ENCODE measurements at places on chromosomes 6 and 20.
A peak's percentile ranks its signal among the peaks of the same experiment; 100 is the strongest.

DNA sequence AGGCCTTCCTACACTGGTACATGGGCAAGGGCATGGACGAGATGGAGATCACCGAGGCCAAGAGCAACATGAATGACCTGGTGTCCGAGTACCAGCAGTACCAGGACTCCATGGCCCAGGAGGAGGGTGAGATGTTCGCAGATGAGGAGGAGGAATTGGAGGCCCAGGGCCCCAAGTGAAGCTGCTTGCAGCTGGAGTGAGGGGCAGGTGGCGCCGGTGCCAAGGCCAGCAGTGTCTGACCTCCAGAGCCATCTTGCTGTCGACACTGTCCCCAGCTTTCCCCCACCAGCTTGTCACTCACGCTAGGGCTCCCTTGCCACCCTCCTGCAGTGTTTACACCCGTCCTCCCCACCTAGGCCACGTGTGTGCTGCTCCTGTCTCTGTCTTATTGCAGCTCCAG lies 12.2 kb downstream of the GABRR2 start:
- DNase-seq, result no peak

GRCh38 chr20:8749101-8749500 lies 319.8 kb upstream of the PLCB4 start:
- no peak for DNase-seq

GRCh38 chr6:130959951-130960350 lies 103.1 kb downstream of the EPB41L2 start:
- no peak for DNase-seq

DNA sequence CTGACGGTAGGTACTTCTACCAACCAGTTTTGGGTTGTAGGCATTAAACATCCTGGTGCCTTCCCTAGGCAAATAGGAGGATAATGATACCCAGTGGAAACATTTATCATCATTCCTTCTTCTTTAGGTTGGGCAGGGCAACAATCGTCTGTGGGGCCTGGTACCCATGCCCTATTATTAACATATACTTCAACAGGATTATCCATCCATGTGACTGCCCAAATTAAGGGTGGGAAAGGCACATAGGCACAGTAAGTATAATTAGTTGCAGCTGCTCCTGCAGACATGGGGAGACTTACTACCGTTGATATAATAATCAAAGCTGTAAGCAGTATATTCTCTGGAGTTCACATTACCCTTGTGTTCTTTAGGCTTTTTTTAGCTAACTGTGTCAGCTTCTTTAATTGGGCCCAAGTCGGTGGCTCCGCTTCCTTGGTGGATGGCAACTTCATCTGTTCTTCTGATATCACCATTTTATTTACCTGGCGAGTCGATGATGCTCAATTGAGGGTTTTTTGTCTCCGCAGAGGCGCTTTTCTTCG lies 16.8 kb downstream of the RPL7L1 start:
- no peak for DNase-seq

DNA sequence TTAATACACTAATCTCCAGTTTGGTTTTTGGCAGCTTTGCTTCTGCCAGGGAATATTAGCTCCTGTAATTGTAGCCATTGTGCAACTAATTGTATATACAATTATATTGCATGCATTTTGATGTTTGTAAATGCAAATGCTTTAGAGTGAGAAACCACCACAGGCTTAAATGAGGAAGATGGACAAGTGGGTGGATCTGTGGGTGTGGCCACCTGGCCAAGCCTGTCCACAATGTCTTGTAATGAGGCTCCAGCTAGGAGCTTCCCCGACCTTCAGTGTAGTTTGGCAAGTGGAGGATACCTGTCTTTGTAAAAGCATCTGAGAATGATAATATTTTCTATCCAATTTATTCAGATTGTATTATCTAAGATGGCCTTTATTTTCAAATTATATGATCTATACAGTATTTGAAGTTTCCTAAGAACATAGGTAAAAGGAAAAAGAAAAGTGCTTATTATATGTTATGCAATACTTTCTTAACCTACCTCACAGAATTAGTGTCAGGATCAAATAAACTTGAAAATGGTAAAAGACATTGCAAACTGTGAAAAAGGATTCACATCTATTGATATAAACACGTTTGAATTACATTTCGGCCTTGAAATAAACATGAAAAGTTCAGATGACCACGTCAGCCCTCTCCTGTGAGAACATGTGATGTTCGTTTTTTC lies 49.3 kb upstream of the ARID1B start:
- DNase-seq, result no peak

DNA sequence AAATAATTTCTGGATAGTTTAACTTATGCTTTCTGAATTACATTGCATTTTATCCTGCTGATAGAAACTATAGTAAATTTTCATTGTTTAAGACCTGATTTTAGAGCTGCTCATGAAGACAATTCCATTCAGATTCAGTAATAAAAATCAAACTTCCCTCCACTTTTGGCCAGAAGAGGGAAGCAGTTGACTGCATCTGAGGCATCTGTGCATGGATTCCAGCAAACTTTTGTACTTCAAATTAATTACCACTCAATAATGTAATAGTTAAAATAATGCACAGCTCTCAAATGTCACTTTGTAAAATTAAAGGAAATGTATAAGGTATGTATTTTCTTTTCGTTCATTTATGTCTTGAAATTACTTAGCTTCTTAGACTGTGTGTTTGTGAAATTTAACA lies 64.2 kb upstream of the SLC35B3 start:
- DNase-seq, result peak; percentile 20

DNA sequence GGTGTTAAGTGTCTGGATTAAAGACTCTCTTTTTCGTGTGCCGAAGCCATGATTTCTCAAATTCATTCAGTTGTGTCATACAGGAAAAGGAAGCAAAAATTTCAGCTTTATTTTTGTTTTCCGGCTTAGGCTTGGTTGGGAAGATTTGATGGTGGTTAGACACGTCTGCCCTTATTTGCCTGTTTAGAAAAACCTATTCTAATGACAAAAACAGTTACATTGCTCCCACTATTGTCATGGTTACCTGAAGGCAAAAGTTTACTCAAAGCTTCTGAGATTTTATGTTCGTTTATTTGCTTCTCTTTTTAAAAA lies 982 bp downstream of the DNAJC5 start:
- DNase-seq, result peak; percentile 52

- DNase-seq, result no peak
Measured at GRCh38 chr6:119322034-119322433, 27.5 kb downstream of the MAN1A1 start.
